Stimulated activated CD4-positive, alpha-beta T cell treated with anti-CD3 and anti-CD28 coated beads, Interleukin-15, amount 100 ng/mL, for 1 hour (primary cell): ENCODE measurements at places on chromosomes 2 and 18.

GRCh38 chr2:147135376-147135775 lies 709.5 kb upstream of the ACVR2A start:
- no peak for DNase-seq

GRCh38 chr2:112493048-112493447 lies 11.1 kb downstream of the TTL start:
- DNase-seq: no peak

GRCh38 chr2:218292048-218293014 lies at the start of gene TMBIM1:
TSS of gene TMBIM1 (minus strand) at chr2:218292503. CDS start at chr2:218282141, 10,362 bp downstream.
- peak; percentile 76 for DNase-seq

- no peak for DNase-seq
Measured at GRCh38 chr2:88190808-88191721, 20.9 kb downstream of the THNSL2 start.

DNA sequence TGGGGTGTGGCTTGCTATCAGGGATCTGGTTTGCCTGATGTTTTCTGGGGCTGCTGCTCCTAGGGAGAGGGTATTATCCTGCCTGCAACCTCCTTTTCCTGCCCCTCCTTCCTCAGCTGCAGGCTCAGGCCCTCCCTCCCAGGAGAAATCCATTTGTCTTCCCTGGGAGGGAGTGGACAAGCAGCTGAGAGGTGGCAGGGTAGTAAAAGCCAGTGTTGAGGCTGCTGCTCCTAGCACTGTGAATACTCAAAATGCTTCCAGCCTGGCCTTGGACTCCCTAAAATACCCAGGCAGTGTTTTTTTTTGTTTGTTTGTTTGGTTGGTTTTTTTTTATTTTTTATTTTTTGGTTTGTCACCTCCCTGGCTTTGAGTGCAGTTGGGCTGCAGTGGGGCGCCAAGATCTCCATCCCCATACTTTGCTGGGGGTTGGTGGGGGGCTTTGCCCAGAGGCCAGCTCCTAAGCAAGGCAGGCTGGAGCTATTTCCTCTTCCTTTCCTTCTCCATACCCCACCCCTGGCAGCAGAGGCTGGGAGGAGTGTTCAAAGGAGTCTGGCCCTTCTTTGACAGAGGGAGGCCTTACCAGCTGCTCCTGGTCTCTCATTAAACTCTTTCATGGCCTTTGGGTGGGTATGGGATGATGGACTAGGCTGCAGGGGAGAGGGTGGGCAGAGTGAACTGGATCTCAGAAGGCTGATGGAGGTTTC lies 13.6 kb downstream of the HOXD3 start:
- no peak for DNase-seq

DNA sequence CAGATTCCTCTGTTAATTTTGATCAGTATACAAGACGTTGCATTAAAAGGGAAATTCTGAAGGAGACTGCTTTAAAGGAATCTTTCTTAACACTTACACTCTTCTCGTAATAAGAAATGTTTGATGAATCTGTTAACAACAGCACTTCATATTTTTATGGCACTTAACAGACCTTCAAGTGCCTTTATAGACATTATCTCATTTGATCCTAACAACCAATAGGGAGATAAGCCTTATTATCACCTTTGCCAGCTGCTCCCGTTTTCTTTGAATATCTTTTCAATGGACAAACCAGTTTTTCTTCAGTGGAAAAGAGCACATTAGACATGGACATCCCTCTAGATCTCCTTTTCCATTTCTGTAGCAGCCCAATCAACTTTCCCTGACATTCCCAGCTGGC lies 653.0 kb upstream of the FAM98A start:
- no peak for DNase-seq

GRCh38 chr2:12006850-12007249 lies 260.4 kb downstream of the LPIN1 start:
- no peak for DNase-seq

DNA sequence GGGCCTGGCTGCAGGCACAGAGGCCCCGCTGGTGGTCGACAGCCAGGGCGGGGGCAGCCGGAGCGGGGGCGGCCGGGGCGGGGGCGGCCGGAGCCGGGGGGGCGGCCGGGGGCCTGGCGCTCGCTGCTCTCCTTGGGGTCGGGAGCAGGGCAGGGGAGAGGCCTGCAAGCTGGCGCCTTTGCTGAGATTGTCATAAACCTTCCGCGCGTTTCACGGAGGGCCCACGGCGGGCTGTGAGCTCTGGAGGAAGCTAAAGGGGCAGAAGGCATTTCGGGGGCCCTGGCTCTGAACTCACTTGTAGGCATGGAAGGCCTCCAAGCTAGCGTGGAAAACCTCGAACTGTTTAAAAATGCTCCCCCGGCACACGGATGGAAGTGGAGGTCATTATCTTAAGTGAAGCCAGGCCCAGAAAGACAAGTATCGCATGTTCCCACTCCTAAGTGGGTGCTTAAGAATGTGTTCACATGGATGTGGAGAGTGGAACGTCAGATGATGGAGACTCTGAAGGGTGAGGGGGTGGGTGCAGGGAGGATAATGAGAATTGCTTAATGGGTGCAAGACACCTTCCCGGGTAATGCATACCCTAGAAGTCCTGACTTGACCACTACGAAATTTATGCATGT lies 629 bp downstream of the PRELID3A start:
- no peak for DNase-seq

- no peak for DNase-seq
Measured at GRCh38 chr2:15556311-15556930, 4.7 kb downstream of the NBAS start.

DNA sequence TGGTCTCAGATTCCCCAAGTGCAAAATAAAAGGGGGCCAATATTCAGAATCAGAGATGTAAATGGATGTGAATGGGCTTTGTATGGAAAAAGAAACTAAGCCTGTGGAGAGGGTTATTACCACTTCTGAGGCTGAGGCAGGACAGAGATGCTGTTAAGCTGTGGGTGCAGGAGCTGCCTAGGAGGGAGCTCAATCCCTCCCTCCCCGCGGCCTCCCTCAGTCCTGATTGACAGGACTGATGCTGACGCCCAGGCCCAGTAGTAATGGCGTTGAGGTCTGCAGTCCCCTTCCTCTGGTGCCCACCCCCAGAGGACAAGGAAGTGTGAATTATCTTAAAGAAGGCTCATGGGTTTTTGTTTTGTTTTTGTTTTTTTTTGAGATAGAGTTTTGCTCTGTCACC lies 40.4 kb downstream of the PSD4 start:
- DNase-seq: no peak
